ENCODE measurements at places on chromosomes 2 and 18. TPM values are rescaled to one million over a fixed set of nuclear protein-coding genes. Genes with fewer than 3 reads are reported as not detected.

GRB14 gene
- not detected for total RNA-seq

- no peak for DNase-seq
Measured at GRCh38 chr2:27018142-27018541, 14.6 kb upstream of the TMEM214 start.

DNA sequence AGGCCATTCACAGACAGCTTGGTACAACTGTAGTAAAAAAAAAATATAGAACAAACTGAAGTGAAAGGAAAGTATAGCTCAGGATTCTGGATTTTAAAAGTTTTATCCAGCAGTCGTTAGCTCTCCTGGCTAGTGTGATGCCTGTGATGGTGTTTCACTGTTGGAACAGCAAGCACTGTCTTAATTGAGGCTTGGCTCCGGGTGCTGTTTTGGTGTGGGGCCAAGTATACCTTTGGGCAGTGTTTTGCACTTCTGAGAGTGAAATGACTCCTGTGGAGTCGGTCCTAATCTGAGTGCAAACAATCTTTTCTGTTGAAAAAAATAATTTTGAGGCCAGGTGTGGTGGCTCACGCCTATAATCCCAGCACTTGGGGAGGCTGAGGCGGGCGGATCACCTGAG, 28.7 kb upstream of the RAB1A start:
- DNase-seq, result no peak

DNA sequence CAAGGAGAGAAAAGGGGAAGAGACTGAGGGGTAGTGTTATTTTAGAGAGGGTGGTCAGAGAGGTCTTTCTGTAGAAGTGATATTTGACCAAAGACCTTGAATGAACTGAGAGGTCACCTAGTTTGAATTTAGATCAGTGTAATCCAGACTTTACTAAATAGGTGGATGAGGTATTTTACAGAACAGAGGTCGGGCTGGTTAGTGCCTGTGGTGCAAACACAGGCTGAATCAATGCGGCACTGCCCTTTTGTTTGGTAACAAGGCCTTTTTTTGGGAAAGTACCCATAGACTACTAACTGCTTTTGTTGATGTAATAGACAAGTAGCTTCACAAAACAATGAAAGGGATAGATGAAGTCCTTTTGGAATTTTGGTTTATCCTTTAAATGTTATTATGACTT, 15.9 kb downstream of the RAPGEF4 start:
- DNase-seq, result no peak

DNA sequence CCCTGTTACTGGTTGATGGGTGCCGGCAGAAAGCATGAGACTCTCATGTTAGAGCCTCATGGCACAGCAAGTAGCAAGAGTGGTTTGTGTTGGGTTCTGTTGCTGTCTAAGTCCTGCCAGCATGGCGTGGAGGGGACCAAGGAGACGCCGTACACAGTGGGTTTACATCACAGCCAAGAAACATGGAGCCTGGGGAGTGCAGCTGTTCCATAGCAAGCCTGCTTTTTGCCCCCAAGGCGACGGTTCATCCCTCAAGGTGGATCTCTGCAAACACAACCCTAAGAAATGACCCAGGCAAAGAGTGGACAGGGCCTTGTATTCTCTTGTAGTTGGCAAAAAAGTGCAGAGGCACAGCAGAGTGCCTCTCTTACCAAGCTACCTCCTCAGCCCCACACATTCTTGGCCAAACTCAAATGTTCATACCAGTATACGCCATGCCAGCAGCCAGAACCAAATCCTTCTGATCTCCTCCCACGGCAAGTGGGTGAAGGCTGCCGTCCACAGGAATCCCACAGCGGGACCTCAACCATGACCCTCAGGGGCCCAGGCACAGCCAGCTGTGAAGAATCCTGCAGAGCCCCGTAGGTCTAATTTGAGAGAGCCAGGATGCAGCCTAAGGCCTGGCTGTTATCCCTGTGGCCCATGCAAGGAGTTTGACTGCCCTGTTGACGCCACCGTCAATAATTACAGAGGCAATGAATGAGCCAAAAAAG, 19.0 kb downstream of the SNED1 start:
- no peak for DNase-seq

- peak; percentile 28 for DNase-seq
Measured at GRCh38 chr2:176626796-176627195, 357.6 kb downstream of the MTX2 start.

GRCh38 chr18:29840089-29840488, 1202.5 kb downstream of the DSC3 start:
- peak; percentile 73 for DNase-seq

ARHGEF4 gene
- total RNA-seq, result 0.10 TPM

DNA sequence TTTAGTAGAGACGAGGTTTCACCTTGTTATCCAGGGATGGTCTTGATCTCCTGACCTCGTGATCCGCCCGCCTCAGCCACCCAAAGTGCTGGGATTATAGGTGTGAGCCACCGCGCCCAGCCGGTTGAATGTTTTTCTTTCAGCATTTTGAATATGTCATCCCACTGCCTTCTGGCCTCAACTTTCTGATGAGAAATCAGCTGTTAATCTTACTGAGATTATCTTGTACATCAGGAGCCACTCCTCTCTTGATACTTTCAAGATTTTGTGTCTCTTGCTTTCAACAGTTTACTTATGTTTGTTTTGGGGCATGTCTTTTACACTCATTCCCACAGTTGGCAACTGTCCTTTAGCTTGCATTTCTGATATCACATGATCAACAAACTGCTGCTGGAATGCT, 46.3 kb downstream of the CCDC150 start:
- DNase-seq, result no peak

ICA1L gene
- total RNA-seq, result 1.1 TPM

- peak; percentile 83 for DNase-seq
Measured at GRCh38 chr2:40957508-40957907, 505.6 kb upstream of the SLC8A1 start.

CRYGB gene
- total RNA-seq, result not detected

DSG1 gene
- total RNA-seq, result not detected

GRCh38 chr2:22992441-22992840, 392.5 kb upstream of the KLHL29 start:
- no peak for DNase-seq

DNA sequence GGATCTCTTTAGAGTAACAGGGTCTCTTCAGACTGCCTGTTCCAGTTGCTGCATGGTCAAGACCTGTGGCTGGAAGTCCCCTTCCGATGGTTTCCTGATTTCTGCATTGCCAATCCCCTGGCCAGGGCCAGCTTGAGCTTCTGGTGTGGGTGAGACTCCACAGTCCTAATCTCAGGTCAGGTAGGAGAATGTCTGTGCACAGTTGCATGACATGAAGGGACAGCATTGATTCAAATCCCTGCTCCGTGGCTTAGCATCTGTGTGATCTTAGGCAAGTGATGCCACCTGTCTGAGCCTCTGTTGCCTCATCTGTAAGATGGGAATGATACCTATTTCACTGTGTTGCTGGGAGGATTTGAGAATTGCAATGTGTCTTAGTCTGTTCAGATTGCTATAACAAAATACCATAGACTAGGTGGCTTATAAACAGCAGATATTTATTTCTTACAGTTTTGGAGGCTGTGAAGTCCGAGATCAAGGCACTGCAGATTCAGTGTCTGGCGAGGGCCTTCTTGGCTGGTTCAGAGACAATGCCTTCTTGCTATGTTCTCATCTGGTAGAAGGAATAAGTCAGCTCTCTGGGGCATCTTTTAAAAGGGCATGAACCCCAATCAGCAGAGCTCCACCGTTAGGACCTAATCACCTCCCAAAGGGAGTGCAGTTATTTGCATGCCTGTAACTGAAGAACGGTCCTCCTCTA, 66.2 kb downstream of the ATOH8 start:
- no peak for DNase-seq

DNA sequence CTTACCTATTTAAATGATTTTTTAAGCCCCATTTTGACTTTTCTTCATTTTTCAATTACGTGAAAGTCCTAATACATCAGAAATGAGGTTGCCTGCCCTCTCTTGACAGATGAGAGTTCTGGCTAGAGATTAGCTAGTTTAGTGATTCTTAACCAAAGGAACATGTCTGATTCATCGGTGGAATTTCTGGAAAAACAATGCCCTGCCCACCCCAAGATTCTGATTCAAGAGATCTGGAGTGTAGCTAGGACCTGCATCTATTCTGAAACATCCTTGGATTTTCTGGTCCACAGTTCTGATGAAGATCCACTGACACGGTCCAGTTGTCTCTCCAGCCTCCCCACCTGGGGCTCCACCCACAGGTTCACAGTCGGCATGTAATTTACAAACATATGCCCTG, 111.2 kb downstream of the KLF7 start:
- DNase-seq, result no peak

CREB1 gene
- 43.4 TPM for total RNA-seq

CHST10 gene
- 13.7 TPM for total RNA-seq

GRCh38 chr2:54771166-54771885, 47.9 kb downstream of the EML6 start:
- peak; percentile 91 for DNase-seq

INHA gene
- total RNA-seq, result 0.12 TPM

NETO1 gene
- not detected for total RNA-seq

DNA sequence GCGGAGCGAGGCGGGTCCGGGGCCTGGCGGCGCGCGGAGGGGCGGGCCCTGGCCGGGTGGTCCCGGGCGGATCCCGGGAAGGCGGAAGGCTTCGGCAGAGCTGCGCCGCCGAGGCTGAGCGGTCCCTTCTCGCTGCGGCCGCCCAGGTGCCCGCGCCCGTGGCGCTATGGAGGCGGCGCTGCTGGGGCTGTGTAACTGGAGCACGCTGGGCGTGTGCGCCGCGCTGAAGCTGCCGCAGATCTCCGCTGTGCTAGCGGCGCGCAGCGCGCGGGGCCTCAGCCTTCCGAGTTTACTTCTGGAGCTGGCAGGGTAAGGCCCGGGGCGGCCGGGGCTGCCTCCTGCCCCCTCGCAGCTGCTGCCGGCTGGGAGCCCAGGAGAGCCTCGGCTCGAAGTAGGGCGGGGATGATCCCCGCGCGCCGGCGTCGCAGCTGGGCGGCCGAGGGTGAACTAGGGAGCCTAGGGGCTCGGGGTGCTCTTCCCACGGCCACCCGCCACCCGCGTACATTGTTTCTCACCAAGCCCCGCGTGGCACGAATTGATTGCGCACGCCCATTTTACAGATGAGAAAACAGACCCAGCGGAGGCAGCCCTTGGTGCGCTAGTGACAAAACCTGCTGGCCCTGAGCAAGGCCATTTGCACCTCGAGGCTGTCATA, at the start of gene SLC66A3:
Gene SLC66A3 (plus strand): TSS at position 87 of the 655 bp plus-strand sequence. CDS start 80 bp downstream, at position 167.
- peak; percentile 77 for DNase-seq

- no peak for DNase-seq
Measured at GRCh38 chr2:147542351-147542750, 302.5 kb upstream of the ACVR2A start.

GRCh38 chr2:170324640-170325046, 146.7 kb downstream of the MYO3B start:
- peak; percentile 27 for DNase-seq

LYG2 gene
- not detected for total RNA-seq

- DNase-seq, result no peak
Measured at GRCh38 chr2:102358496-102358895, 2.9 kb downstream of the IL18R1 start.

RDH14 gene
- 27.0 TPM for total RNA-seq

SNORC gene
- total RNA-seq, result 0.71 TPM

DNA sequence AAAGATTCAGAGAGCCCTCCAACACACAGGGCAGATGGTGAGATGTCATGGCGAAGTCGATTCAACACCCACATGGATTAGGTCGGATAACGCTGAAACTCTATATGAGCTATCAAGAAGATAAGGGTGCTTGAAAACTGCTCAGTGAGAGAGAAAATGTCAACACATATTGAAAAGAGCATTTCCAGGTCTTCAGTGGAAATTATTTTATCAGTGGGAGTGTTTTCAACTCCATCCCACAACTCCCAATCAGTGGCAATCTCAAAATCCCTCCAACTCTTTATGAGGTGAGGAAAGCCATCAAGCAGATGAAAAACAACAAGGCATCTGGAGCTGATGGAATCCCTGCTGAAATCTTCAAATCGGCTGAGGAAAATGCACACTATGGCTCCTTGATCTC, 104.5 kb upstream of the KLHL14 start:
- no peak for DNase-seq

UGT1A8 gene
- total RNA-seq, result not detected

- DNase-seq, result no peak
Measured at GRCh38 chr18:33581856-33582255, 3.8 kb downstream of the ASXL3 start.

DNA sequence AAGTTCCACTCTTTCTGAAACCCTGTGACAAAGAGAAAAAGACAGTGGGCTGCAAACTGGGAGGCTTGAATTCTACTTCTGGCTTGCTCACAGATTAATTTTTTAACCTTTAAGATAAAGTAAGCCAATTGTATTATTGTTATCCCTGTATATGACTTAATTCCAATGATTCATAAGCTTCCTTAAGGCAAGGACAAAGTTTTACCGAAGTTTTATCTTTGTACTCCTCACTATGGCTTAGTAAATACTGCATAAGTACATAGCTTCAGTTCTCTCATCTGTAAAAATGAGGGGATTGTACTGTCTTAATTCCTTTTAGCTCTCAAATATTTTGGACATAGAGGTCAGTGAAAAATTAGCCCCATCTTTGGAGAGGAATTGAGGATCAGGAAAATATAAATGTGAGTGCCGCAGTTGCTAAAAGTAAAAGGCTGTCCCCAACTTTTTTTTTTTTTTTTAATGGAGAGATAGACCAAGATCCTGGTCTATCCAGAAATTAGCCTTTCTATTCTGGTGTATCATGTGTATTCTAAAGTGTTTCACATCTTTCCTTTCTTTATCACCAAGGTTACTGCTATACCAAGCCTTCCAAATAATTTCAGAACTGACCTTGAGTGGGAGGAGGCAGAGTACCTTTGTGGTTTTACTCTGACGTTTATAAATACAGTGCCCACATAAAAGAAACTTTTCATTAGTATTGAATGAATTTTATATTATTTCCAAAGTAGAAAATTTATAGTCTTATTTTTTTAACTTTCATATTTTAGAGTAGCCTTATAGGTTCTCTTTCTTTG, 13.3 kb downstream of the RELCH start:
- DNase-seq, result peak; percentile 37

GRCh38 chr18:75127143-75128021, 81.6 kb downstream of the PTGR3 start:
- peak; percentile 3 for DNase-seq

STPG4 gene
- not detected for total RNA-seq

GRCh38 chr2:6977786-6978185, 60.6 kb downstream of the RNF144A start:
- DNase-seq, result no peak

DSG4 gene
- total RNA-seq, result not detected

- no peak for DNase-seq
Measured at GRCh38 chr2:231259104-231259503, 60.7 kb downstream of the ARMC9 start.

UBXN2A gene
- total RNA-seq, result 18.8 TPM

DNA sequence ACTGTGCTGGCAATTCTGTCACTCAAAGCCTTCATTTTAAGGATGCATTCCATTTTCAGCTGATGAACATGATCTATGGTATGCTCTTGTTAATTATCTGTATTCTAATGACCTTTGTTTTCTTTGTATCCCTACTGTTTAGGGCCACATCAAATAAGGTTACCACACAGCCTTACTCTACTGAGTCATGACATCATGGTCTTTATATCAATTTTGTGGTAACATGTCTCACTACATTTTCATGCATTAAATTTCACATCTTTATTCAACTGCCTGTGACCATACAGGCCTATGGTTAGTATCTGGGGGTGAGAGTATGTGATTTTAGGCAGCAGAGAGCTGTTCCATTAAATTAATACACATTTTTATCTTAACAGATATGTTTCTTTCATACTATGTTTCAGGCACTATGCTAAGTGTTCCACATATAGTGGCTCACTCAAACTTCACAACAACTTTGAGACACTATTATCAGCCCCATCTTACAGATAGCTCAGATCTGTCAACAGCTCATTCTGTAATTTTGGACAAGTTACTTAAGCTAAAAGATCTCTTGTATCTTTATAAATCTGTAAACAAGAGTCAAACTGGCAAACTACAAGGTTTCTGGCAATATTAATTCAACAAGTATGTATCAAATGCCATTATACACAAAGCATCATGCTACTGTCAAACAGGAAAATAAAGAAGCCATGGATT, 18.0 kb downstream of the LRPPRC start:
- DNase-seq, result no peak
